Naive thymus-derived CD4-positive, alpha-beta T cell (primary cell): ENCODE measurements at places on chromosomes 16 and 17. TPM values are rescaled to one million over a fixed set of nuclear protein-coding genes. Genes with fewer than 3 reads are reported as not detected.

GRCh38 chr17:50946891-50947781 lies 81.0 kb upstream of the TOB1 start:
- no peaks in the 10 kb centered on the region for H3K36me3 ChIP-seq
- no peaks in the 10 kb centered on the region for H3K27me3 ChIP-seq
- peaks cover 31% of the 10 kb centered on the region for H3K4me1 ChIP-seq
- H3K4me3 ChIP-seq: no peak overlapping the region
- no peak for DNase-seq
- no peak overlapping the region for H3K27ac ChIP-seq

GRCh38 chr16:11350921-11351335 lies 5.7 kb downstream of the RMI2 start:
- no peaks in the 10 kb centered on the region for H3K36me3 ChIP-seq
- no peaks in the 10 kb centered on the region for H3K27me3 ChIP-seq
- peaks cover 23% of the 10 kb centered on the region for H3K4me1 ChIP-seq
- no peak overlapping the region for H3K4me3 ChIP-seq

- H3K27me3 ChIP-seq: no peaks in the 10 kb centered on the region
- no peak overlapping the region for H3K4me3 ChIP-seq
- DNase-seq: no peak
- H3K36me3 ChIP-seq: no peaks in the 10 kb centered on the region
These were observed 42.8 kb upstream of the ZC3H18 start for GRCh38 chr16:88527186-88527936.

- no peak overlapping the region for H3K27ac ChIP-seq
- no peak for DNase-seq
- H3K27me3 ChIP-seq: no peaks in the 10 kb centered on the region
- no peak overlapping the region for H3K4me3 ChIP-seq
- no peaks in the 10 kb centered on the region for H3K36me3 ChIP-seq
These were observed 61.9 kb upstream of the RBBP6 start for GRCh38 chr16:24477492-24477891.

DNA sequence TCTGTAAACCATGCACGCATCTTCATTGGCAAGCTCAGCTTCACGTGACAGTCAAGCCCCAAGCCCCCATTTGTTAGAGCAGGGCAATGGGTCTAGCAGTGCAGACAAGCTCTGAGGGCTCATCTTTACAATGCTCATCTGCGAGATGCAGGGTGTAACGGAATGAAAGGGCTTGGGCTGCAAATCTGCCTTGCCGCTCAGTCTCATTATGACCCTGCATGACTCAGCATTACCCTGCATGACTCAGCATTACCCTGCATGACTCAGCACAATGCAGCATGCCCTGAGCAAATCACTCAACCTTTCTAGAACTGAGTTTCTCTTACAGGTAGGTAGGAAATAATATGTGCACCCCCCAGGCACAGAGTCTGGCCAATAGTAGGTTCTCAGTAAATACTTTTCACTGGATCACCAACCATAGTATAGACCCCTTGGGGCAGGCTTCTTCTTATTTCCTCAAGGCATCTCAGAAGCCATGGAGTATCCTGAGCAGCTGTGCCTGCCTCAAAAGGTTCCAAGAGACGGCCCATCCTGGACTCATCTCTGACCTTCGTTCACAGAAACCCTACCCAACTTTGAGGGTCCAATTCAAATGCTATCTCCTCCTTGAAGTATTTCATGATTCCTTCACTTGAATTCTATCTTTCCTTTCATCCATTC lies 391.3 kb upstream of the CDH5 start:
- no peak overlapping the region for H3K27ac ChIP-seq
- DNase-seq: no peak
- no peaks in the 10 kb centered on the region for H3K27me3 ChIP-seq
- no peaks in the 10 kb centered on the region for H3K4me1 ChIP-seq

DNA sequence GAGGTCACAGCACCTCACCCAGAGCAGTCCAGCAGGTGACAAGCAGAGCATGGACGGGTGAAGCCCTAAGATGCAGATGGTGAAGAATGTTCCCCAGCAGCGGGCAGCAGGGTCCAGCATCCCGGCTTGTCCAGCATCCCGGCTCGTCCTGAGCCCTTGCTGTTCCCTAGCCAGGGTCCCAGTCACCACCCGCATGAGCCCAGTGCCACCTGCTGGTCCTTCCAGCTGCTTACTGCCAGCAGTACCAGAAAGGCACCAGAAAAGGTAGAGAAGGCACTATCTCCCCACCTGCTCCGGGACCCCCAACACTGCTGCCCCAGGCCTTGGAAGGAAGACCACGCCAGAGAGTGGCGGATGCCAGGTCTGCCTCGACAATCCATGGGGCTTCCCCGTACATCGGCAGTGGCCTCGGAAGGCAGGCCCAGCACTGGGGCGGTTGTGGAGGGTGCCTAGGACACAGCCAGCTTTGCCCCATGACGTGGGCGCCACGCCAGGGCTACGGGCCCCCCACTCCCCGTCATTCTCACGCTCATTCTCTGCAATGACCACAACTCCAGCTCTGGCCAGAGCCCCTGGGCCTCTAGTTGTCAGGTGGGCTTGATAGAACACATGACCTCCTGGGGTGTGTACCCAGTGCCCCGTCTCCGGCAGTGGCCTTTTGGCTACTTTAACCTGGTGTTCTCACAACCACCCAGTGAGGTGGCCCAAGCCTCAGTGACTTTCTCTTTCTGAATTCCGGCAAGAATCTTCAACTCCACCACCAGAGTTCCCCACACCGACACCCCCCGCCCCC lies 1.4 kb downstream of the CENPX start:
- H3K4me3 ChIP-seq: peak overlapping the region; percentile 71
- H3K27ac ChIP-seq: peak overlapping the region; percentile 65
- H3K4me1 ChIP-seq: peaks cover 29% of the 10 kb centered on the region
- H3K36me3 ChIP-seq: no peaks in the 10 kb centered on the region
- DNase-seq: peak; percentile 53
- no peaks in the 10 kb centered on the region for H3K27me3 ChIP-seq

GRCh38 chr16:57739756-57740422 lies 4.3 kb downstream of the KATNB1 start:
- no peak overlapping the region for H3K4me3 ChIP-seq
- no peak for DNase-seq
- no peaks in the 10 kb centered on the region for H3K36me3 ChIP-seq
- H3K27ac ChIP-seq: no peak overlapping the region
- no peaks in the 10 kb centered on the region for H3K27me3 ChIP-seq

DNA sequence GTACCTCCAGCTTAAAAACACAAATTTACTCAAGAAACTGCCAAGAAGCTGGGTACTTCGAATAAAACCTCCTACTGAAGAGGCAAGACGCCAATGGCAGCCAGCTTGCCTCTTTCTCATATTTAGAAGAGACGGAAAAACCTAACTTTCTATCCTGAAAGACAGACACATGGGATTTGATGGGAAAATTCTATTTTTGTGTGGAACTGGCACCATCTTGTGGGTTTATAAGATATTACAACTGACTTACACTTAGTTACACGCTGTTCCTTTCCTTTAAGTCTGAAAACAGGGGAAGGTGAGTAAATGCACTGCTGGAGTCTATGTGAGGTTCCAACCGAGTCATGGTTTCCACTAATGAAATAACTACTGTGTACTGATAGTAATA lies 10.3 kb downstream of the ZNF18 start:
- no peak for DNase-seq
- H3K4me3 ChIP-seq: no peak overlapping the region
- no peak overlapping the region for H3K27ac ChIP-seq
- H3K36me3 ChIP-seq: peaks cover 9% of the 10 kb centered on the region
- no peaks in the 10 kb centered on the region for H3K4me1 ChIP-seq
- no peaks in the 10 kb centered on the region for H3K27me3 ChIP-seq

- no peaks in the 10 kb centered on the region for H3K27me3 ChIP-seq
- H3K36me3 ChIP-seq: no peaks in the 10 kb centered on the region
- no peaks in the 10 kb centered on the region for H3K4me1 ChIP-seq
These were observed 1.8 kb upstream of the ADGRG1 start for GRCh38 chr16:57626420-57627170.

GRCh38 chr16:11140098-11140375 lies 116.0 kb downstream of the SOCS1 start:
- no peaks in the 10 kb centered on the region for H3K27me3 ChIP-seq
- no peaks in the 10 kb centered on the region for H3K4me1 ChIP-seq
- DNase-seq: peak; percentile 19

Gene OTOA
- not detected for total RNA-seq

Gene KRT14
- not detected for total RNA-seq

Gene CD300LG
- not detected for total RNA-seq

Gene RHBDF1
- total RNA-seq: 0.66 TPM

Gene CIBAR2
- total RNA-seq: not detected

Gene SPN
- 121 TPM for total RNA-seq

Gene GINS3
- 1.4 TPM for total RNA-seq

Gene RGS11
- total RNA-seq: 0.17 and 0.28 TPM in 2 replicates
